Stimulated activated CD4-positive, alpha-beta T cell treated with anti-CD3 and anti-CD28 coated beads, Interleukin-2, amount 100 ng/mL, for 4 hours (primary cell): ENCODE measurements at places on chromosomes 7 and 10.
A peak's percentile ranks its signal among the peaks of the same experiment; 100 is the strongest.

DNA sequence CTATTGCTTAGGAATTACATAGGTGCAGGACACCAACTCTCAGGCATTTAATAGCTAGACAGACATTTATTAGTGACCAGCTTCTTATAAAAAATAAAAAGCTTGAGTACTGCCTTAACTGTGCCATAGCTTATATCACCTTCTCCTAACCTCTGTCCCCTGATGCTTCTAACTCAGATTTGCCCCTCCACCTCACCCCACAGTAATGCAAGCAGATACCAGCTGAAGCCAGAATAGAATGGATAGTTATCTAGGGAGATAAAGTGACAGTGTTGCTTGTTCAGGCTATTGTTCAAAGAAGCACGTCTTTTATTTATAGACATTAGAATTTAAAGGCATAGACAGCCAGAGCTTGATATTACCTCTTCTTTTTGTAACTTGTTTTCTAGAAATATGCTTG is 99.6 kb upstream of the GLCCI1 start:
- no peak for DNase-seq

GRCh38 chr10:95133016-95133752 is 60.9 kb upstream of the ACSM6 start:
- peak; percentile 28 for DNase-seq

- DNase-seq: no peak
Observed at GRCh38 chr7:149456506-149457421, 4.1 kb downstream of the ZNF777 start.

GRCh38 chr7:112566442-112567324 is 85.9 kb downstream of the LSMEM1 start:
- DNase-seq: no peak

DNA sequence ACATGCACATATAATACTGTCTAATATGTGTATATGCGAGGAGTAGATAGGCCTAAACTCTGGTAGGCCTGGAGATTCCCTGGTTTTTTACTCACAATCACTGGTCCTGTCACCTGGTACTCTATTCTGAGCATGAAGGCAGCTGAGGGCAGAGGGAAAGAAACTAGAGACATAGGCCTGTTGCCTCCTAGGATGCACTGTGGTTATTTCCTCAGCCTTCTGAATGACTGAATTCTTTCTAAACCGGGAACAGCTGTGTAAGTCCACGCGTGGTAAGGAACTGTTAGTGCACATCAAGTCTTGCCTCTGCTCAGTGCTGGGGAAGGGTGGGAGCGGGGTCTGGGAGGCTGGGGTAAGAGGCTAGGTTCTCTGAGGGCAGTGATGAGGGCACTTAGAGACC is 7.7 kb downstream of the KAZALD1 start:
- no peak for DNase-seq

- DNase-seq: no peak
Observed at GRCh38 chr7:1200045-1200444, 32.6 kb upstream of the UNCX start.

DNA sequence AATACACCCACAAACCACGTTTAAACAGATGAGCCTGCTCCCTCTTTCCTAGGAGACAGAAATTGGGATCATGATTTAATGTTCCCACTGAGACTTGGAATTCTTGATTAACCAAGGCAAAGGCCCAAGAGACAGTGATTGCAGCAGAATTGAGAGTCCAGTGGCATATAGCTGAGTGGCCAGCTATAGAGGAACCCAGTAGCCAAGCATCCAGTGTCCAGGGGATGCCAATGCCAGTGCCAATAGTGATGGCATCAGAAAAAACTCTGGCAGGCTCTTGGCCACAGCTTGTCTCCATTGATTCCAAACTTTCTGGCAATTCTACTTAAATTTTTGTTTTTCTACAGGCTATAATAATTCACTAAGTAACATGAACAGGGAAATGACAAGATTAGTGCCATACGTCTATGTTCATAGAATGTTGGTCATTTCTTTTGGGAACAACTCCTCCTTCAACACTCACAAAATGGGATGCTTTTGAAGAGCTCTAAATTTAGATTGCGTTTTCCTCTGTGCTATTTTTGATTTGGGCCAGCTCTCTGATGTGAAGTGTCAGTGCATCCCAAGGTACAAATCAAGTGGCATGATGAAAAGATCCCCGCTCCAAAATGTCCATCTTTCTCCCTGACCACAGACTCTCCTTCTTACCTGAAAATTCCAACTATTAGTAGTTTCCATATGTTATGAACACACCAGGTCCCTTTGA is 83.1 kb upstream of the A1CF start:
- DNase-seq: no peak

GRCh38 chr10:127855976-127856375 is 36.8 kb downstream of the CLRN3 start:
- no peak for DNase-seq

GRCh38 chr10:59868696-59869593 is 37.4 kb downstream of the CCDC6 start:
- no peak for DNase-seq

- DNase-seq: peak; percentile 67
Observed at GRCh38 chr7:44978511-44979366, at the start of gene MYO1G. Gene MYO1G (minus strand): TSS chr7:44979015. CDS start chr7:44978961, 54 bp downstream.

DNA sequence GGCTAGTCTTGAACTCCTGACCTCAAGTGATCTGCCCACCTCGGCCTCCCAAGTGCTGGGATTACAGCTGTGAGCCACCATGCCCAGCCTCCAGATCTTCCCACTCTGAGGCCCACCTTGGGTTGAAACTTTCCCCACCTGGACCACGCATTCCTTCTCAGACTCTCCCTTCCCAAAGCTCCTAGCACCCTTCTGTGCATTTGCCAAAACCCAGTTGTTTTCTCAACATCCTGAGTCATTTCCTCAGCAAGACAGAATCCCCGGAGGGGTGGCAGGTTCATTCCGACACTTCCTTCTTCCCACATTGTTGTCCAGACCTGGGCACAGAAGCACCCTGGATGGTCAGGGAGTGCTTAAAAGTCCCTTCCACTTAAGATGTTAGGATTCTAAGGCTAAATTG is 28.9 kb downstream of the BAG3 start:
- DNase-seq: no peak

- DNase-seq: no peak
Observed at GRCh38 chr7:112873831-112874553, 83.8 kb upstream of the TMEM168 start.

- no peak for DNase-seq
Observed at GRCh38 chr7:47458057-47458456, 123.9 kb downstream of the TNS3 start.

GRCh38 chr10:93746844-93747284 is 10.9 kb upstream of the LGI1 start:
- DNase-seq: no peak

- no peak for DNase-seq
Observed at GRCh38 chr10:79129361-79129997, 60.7 kb downstream of the ZMIZ1 start.

- no peak for DNase-seq
Observed at GRCh38 chr7:47026780-47027361, 555.0 kb downstream of the TNS3 start.

- DNase-seq: no peak
Observed at GRCh38 chr7:33422825-33423645, 293.7 kb downstream of the BBS9 start.

DNA sequence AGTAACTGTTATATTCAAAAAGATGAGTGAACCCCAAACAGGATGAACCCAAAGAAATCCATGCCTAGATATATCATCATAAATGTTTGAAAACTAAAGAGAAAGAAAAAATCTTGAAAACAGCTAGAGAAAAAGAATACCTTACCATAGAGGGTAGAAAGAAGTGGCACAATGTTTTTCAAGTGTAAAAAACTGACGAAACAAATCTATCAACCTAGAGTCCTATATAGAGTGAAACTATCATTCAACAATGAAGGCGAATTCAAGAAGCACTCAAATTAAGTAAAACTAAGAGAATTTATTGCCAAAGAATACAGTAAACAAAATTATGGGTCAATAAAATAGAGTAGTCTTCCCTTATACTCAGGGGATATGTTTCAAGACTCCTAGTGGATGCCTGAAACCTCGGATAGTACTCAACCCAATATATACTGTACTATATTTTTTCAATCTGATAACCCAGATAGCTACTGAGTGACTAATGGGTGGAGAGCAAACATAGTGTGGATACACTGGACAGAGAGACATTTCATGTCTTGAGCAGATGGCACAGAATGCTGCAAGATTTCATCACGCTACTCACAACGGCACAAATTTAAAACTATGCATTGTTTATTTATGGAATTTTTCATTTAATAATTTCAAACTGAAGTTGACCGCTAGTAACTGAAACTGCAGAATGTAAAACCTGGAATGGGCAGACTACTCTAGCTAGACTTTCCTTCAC is 52.6 kb upstream of the TMEM106B start:
- DNase-seq: no peak

- no peak for DNase-seq
Observed at GRCh38 chr7:85620936-85621685, 434.3 kb upstream of the SEMA3D start.

GRCh38 chr10:42987121-42987541 is 89.7 kb upstream of the RET start:
- DNase-seq: no peak

GRCh38 chr10:35517431-35518181 is 87.5 kb upstream of the GJD4 start:
- no peak for DNase-seq

- DNase-seq: no peak
Observed at GRCh38 chr10:3143791-3144434, 28.7 kb downstream of the PITRM1 start.

GRCh38 chr7:1045069-1046063 is 1.0 kb downstream of the GPR146 start:
- no peak for DNase-seq

DNA sequence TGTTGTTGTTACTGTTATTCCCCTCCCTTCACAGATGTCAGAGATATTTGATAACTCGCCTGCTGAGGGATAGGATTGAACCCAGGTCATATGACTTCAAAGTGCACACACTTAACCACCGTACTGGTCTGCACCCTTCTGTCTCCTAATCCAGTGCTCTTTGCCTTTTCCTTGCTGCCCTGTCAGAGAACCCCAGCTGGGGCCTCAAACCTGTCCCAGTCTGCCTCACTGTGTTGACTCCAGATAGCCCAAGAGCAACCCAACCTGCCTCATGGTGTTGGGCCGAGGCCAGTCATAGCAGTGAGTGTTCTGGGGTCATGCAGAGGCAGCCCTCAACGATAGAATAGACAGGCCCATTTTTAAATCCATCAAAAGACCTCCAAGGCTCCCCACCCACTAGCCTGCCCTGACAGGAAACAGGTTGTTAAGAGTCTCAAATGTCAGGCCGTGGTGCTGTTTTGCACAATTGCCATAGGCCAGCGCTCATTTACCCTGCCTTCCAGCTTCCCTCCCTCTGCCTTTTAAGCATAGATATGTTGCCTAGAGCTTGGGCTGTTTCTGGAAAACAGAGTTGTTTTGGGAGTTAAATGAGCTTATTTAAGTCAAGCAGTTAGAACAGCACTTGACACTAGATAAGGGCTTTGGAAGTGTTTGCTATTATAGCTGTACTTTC is 37.0 kb upstream of the PDCD4 start:
- DNase-seq: no peak

GRCh38 chr10:74824184-74824899 is 2.1 kb upstream of the KAT6B start:
- DNase-seq: no peak

GRCh38 chr7:87999261-87999660 is 65.2 kb downstream of the ADAM22 start:
- no peak for DNase-seq

- DNase-seq: no peak
Observed at GRCh38 chr10:72096115-72097000, 8.0 kb upstream of the SPOCK2 start.

DNA sequence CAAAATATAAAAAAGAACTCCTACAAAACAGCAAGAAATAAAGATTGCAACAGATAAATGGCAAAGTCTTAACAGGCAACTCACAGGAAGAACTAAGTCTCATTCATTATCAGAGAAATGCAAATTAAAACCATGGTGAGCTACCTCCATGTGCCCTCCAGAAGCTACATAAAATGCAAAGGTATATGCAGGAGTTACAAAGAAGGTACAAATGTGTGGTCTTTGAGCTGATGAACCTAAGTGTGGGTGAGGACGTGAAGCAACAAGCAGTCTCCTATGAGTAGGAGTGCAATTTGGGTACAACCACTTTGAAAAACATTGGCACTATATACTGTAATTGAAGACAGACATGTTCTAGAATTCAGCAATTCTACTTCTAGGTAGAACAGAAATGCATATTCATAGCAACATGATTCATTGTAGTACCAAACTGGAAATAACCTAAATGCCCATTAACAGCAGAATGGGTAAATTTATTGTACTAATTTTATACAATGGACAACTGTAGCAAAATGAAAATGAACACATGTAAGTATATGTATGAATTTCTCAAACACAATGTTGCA is 61.6 kb upstream of the KCNMA1 start:
- DNase-seq: no peak

DNA sequence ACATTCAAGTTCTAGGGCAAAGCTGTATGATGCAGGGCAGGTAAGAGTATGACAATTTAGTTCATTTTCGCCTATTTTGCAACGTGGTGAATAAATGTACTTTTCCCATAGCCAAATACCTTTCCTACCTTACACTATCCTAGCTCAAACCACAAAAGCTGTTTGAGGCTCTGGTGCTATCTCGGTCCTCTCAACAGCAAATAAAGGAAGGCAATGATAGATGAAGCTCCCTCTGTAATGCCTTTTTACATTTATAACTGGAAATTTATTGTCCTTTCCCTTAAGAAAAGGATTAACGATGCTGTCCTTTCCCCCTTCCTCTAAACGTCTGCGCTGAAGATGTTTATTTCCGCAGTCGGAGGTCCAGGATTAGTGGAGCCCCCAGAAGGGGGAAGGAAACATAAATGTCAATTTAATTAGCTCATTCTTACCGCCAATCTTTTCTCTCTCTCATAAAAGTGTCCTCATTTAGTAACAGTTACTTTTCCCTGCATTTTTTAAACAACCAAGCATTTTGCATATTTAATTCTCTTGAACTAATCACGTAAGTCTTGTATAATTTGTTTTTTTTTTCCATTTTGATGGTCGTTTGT is 114.6 kb downstream of the PIP4K2A start:
- no peak for DNase-seq

- DNase-seq: no peak
Observed at GRCh38 chr10:117360994-117361667, 14.1 kb downstream of the PDZD8 start.

DNA sequence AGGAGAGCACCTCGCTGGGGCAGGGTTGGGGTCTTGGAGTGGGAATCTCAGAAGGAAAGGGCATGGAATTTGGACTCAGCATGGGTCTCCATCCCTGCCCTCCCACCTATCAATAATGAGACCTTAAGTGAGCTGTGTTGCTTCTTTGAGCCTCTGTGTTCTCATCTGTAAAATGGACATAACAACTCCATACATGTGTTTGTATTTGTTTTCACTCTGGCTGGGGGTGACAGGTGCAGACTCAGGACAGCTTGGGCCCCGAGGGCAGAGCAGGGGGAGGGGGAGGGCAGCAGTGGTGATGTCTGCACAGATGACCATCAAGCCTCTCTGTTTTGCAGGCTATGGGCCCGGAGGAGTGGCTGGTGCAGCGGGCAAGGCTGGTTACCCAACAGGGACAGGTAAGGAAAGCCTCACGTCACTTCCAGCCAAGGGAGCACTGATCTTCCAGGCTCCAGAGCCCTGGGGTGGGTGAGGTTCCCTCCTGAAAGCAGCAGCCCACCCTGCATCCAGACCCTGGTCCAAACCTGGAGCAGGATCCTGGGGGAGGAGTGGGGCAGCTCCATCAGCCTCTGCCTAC is 19.9 kb downstream of the ELN start:
- DNase-seq: no peak

GRCh38 chr7:111495173-111495810 is 67.0 kb downstream of the IMMP2L start:
- DNase-seq: no peak

- DNase-seq: no peak
Observed at GRCh38 chr10:80502621-80503583, 34.8 kb upstream of the SH2D4B start.
